Left renal cortex interstitium (tissue), 4 donors: ENCODE measurements at places on chromosomes 6 and 20.

DNA sequence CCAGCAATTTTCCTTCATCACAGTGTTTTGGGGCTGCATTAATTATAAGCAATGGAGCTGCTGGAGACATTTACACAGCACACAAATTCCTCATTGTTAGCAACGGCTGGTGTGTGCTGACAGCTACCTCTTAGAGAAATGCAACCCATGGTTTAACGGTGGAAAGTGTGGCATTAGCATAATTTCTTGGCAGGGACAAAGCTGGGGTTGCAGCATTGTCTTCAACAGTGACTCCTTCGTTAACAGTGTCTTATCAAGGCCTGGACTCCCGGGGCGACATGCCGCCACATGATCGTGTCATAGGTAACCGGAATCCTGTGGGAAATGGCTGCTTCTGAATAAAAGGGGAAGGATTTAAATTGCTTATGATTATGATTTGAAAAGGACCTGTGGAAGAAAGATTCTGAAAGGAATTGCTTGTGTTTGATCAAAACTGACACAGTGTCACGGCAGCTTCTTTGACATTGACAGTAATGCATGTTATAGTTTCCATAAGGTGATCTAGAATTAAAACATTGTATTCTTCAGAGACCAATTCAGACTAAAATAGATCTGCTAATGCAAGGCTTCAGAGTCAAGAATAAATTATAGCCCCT lies 128.0 kb downstream of the UST start:
- DNase-seq: no peak

DNA sequence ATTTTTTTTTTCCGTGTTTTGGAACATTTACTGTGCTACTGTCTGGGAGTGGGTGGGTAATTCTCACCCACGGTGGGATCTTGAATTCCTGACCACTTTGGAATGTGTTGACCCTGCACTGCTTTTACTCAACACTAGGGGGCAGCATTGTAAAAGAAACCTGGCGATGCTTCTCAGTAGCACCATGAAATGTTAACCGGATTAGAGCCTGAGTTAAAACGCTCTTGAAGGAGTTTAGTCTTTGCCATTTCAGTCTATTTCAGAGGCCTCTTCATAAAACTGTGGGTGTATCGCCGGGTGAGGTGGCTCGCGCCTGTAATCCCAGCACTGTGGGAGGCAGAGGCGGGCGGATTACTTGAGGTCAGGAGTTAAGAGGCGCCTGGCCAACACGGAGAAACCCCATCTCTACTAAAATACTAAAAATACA lies 114.4 kb upstream of the PRND start:
- peak; percentile 47 for DNase-seq

GRCh38 chr6:159871906-159872305 lies 18.9 kb upstream of the MAS1 start:
- DNase-seq: no peak

DNA sequence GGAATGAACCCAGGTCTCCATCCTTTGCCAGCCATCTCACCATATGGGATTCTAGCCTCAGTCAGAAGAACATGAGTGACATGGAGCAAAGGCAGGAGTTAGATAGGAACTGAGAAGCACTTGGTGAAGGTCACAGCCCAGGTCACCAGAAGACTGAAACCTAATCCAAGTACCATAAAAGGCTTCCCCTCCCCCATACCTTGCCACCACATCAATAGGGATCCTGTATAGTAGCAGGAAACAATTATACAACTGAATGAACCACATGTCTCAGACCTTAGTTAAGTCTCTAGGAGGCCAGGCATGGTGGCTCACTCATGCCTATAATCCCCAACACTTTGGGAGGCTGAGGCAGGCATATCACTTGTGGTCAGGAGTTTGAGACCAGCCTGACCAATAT lies 49.6 kb downstream of the KIZ start:
- DNase-seq: no peak

DNA sequence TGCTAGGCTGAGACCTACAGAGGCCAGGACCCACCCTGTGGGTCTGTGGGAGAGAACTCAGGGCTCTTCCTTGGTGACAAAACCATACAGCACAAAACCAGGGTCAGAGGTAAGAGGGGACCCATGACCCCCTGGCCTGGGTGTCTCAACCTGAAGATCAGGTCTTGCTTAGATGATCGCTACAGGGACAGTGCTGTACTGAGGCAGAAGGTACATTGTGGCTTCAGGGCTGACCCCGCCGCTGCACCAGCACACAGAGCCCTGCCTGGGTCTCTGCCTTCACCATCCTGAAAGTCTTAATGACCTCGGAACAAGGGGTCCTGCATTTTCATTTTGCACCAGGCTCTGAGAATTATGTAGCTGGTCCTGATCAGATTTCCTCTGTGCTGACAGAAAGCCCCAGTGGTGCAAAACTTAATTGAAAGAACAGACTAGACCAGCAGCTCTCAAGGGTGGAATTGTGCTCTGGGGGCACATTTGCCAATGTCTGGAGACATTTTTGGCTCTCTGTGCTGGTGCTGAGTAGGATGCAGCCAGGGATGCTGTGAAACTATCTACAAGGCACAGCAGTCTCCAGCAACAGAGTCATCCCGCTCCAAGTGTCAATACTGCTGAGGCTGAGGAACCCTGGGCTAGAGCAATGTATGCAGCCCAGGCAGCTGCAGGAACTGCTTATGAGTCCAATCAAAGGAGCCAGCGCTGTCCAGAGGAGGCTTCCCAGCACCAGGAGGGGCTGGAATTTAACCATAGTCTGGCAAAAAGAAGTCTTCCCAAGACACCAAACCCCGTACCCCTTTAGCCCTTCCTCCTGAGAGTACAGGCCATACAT lies 254.9 kb downstream of the ERMARD start:
- no peak for DNase-seq

DNA sequence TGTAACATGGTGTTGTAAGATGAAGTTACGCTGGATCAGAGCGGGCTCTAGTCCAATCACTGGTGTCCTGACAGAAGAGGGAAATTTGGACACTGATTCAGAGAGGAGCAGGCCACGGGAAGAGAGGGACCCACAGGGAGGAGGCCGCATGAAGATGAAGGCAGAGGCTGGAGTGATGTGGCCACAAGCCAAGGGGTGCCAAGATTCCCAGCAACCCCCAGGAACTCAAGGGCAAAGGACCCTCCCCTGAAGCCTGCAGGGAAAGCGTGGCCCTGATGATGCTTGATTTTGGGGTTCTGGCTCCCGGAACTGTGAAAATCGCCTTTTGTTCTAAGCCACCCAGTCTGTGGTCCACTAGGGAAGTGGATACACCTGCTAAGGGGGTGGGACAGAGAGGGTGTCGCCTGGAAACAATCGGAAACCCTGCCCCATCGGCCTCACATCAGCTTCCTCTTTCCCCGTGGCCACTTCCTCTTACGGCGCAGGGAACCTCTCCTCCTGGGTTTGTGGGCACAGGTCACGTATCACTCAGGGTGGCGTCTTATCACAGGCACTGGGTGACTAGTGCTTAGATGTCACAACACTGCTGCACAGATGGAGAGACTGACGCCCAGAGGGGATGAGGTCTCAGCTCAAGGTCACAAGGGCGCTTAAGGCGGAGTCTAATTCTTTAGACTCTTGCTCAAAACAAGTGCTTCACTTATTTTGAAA lies 58.0 kb downstream of the SULF2 start:
- DNase-seq: no peak

- no peak for DNase-seq
Measured at GRCh38 chr6:132199343-132199742, 201.9 kb downstream of the MOXD1 start.

GRCh38 chr6:106988664-106989063 lies 14.1 kb upstream of the CD24 start:
- no peak for DNase-seq

DNA sequence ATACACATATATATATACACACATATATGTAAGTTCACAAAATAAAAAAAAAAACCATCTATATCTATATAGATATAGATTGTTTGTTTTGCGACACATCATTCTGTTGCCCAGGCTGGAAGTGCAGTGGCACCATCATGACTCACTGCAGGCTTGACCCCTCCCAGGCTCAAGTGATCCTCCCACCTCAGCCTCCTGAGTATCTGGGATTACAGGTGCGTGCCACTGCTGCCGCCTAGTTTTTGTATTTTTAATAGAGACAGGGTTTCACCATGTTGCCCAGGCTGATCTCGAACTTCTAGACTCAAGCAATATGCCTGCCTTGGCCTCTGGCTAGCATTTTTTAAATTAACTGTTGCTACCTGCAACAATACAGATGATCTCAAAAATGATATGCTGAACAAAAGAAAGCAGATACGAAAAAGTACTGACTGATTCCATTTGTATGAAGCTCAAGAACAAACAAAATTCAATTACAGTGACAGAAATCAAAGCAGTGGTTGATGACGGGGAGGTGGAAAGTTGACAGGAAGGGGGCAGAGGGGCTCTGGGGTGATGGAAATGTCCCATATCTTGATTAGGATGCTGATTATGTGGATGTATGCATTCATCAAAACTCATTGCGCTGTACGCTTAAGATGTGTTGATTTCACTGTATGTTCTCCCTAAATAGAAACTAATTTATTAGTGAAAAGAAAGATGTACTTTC lies 49.6 kb downstream of the ATXN1 start:
- no peak for DNase-seq

- DNase-seq: no peak
Measured at GRCh38 chr20:14955399-14955798, 618.0 kb upstream of the FLRT3 start.

DNA sequence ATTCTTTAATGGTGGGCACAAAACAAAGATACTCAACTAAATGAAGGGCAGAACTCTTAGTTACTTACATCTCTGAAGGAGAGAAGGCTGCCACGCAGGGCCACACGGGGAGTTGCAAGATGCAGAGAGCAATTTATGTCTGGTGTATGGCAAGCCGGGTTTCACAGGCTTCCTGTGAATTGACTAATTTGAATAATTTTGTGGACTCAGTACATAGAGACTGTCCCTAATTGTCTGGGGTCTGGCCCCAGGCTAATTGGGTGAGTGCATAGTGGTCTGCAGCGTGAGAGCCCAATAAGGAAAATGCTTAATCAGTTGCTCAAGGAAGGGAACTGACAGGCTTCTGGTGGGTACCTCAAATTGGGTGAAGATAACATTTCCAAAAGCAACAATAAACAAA lies 205.7 kb downstream of the OTOR start:
- no peak for DNase-seq
